ENCODE measurements at places on chromosomes 16 and 17. TPM values are rescaled to one million over a fixed set of nuclear protein-coding genes. Genes with fewer than 3 reads are reported as not detected.

The IL17C gene
- not detected for total RNA-seq

The SBK1 gene
- 0.49 TPM for total RNA-seq

The CHST4 gene
- 0.16 TPM for total RNA-seq

The PPP1R27 gene
- not detected for total RNA-seq

The RPH3AL gene
- 45.6 TPM for total RNA-seq

The EME1 gene
- total RNA-seq: 0.94 TPM

The FNDC8 gene
- total RNA-seq: not detected

The AURKB gene
- total RNA-seq: 1.9 TPM

The TSR3 gene
- 38.2 TPM for total RNA-seq

The SMIM22 gene
- 225 TPM for total RNA-seq

The KRT15 gene
- total RNA-seq: 147 TPM

The KRT12 gene
- not detected for total RNA-seq

The SLC16A5 gene
- total RNA-seq: 77.7 TPM

The FBXW10 gene
- 1.1 TPM for total RNA-seq

The TMEM238L gene
- total RNA-seq: 12.4 TPM

The CSH1 gene
- not detected for total RNA-seq

The C16orf87 gene
- 9.4 TPM for total RNA-seq

The C17orf67 gene
- 3.2 TPM for total RNA-seq

The BCL7C gene
- total RNA-seq: 35.9 TPM

The KRTAP2-4 gene
- total RNA-seq: not detected

The NME4 gene
- total RNA-seq: 121 TPM

The G6PC1 gene
- total RNA-seq: not detected

The B9D1 gene
- 22.7 TPM for total RNA-seq

The PRSS8 gene
- total RNA-seq: 17.0 TPM

The KRT20 gene
- 4.7 TPM for total RNA-seq

The NEUROD2 gene
- total RNA-seq: not detected

The DHRS7C gene
- not detected for total RNA-seq

The RPAIN gene
- total RNA-seq: 41.7 TPM

The CD300C gene
- 0.68 TPM for total RNA-seq

The CACNG5 gene
- total RNA-seq: not detected

The ATP2C2 gene
- total RNA-seq: 33.2 TPM

The ZFP3 gene
- total RNA-seq: 9.1 TPM

The NACA2 gene
- total RNA-seq: not detected

The RUNDC3A gene
- 1.3 TPM for total RNA-seq

The POLG2 gene
- total RNA-seq: 27.6 TPM

The XYLT1 gene
- 17.0 TPM for total RNA-seq

The TERB1 gene
- 1.0 TPM for total RNA-seq

The NLRC3 gene
- 3.0 TPM for total RNA-seq

The CCL2 gene
- 31.7 TPM for total RNA-seq

The C17orf50 gene
- total RNA-seq: not detected

The ASPA gene
- total RNA-seq: 15.3 TPM
